GM23338 (cell line): ENCODE measurements at places on chromosomes 12 and 14. TPM values are rescaled to one million over a fixed set of nuclear protein-coding genes. Genes with fewer than 3 reads are reported as not detected.

GRCh38 chr12:79532907-79533288 is 157.9 kb downstream of the PAWR start:
- no peaks in the 10 kb centered on the region for H3K36me3 ChIP-seq
- H3K4me1 ChIP-seq: peaks cover 16% of the 10 kb centered on the region; the same call in 1 of the 2 replicates
- DNase-seq: no peak
- H3K27me3 ChIP-seq: no peaks in the 10 kb centered on the region
- peak overlapping the region; percentile 45; the same call in 1 of the 2 replicates for H3K27ac ChIP-seq

GRCh38 chr12:39441963-39442830 is 723 bp downstream of the KIF21A start:
- peak; percentile 37 for DNase-seq
- peaks cover 25% of the 10 kb centered on the region for H3K27me3 ChIP-seq
- H3K27ac ChIP-seq: no peak overlapping the region

- H3K27me3 ChIP-seq: no peaks in the 10 kb centered on the region
- H3K4me3 ChIP-seq: no peak overlapping the region
- no peak for DNase-seq
- no peak overlapping the region for H3K27ac ChIP-seq
- no peaks in the 10 kb centered on the region for H3K4me1 ChIP-seq
- no peaks in the 10 kb centered on the region; the same call in 1 of the 2 replicates for H3K36me3 ChIP-seq
Measured at GRCh38 chr14:72305561-72305960, 373.3 kb downstream of the RGS6 start.

GRCh38 chr14:24274101-24274543 is 2.7 kb upstream of the RABGGTA start:
- DNase-seq: peak; percentile 21
- no peak overlapping the region; the same call in 1 of the 2 replicates for H3K27ac ChIP-seq
- no peaks in the 10 kb centered on the region for H3K27me3 ChIP-seq
- no peaks in the 10 kb centered on the region for H3K36me3 ChIP-seq
- H3K4me3 ChIP-seq: no peak overlapping the region

DNA sequence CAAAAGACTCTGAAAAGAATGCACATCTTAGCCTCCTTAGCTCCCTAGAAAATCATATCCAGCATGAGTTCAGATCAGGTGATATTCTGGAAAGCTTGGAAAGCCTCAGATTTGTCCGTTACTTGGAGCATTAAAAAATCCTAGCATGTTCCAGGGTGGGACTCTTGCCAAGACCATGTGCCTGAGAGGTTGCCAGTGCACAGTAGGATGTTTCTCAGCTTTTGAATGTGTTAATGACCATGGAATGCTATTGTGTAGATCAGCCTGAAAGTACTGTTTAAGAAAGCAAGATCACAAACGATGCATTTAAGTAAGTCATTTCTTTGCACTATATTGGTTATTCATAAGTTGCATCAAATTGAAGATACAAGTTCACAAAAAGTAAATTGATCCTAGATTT is 230.5 kb downstream of the ETNK1 start:
- H3K27me3 ChIP-seq: no peaks in the 10 kb centered on the region
- DNase-seq: peak; percentile 55
- H3K36me3 ChIP-seq: no peaks in the 10 kb centered on the region
- peaks cover 25% of the 10 kb centered on the region for H3K4me1 ChIP-seq

Gene TSPAN19
- total RNA-seq: 0.50 and 0.80 TPM in 2 replicates

- H3K27ac ChIP-seq: no peak overlapping the region
- no peak overlapping the region for H3K4me3 ChIP-seq
- no peaks in the 10 kb centered on the region for H3K27me3 ChIP-seq
- no peak for DNase-seq
Measured at GRCh38 chr12:109126784-109127183, 10.4 kb downstream of the ACACB start.

- H3K4me3 ChIP-seq: peak overlapping the region; percentile 56
- H3K4me1 ChIP-seq: peaks cover 57% of the 10 kb centered on the region
- no peak overlapping the region for H3K27ac ChIP-seq
- no peaks in the 10 kb centered on the region for H3K36me3 ChIP-seq
- DNase-seq: peak; percentile 79
Measured at GRCh38 chr14:36663404-36664321, 2.0 kb downstream of the PAX9 start.

DNA sequence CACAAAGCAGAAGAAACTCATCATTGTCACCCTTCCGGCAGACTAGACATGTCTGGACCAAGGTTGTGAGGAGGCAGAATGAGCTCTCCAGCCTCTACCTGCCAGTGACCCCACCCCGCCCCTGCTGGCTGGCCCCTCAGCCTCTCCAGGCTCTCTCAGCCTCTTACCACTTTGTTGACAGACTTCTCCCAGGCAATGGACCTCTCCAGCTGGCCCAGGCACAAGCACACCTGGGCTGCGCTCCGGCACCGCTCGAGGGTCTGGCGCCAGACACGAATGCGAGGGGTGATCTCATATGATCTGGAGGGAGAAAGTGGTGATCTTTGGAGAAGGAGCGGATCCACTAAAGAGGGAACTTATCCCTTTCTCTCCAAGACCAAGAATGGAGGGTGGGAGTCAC is 30.3 kb downstream of the BAZ2A start:
- H3K27me3 ChIP-seq: no peaks in the 10 kb centered on the region
- peaks cover 48% of the 10 kb centered on the region for H3K36me3 ChIP-seq
- no peak for DNase-seq
- no peak overlapping the region for H3K4me3 ChIP-seq
- no peak overlapping the region for H3K27ac ChIP-seq

DNA sequence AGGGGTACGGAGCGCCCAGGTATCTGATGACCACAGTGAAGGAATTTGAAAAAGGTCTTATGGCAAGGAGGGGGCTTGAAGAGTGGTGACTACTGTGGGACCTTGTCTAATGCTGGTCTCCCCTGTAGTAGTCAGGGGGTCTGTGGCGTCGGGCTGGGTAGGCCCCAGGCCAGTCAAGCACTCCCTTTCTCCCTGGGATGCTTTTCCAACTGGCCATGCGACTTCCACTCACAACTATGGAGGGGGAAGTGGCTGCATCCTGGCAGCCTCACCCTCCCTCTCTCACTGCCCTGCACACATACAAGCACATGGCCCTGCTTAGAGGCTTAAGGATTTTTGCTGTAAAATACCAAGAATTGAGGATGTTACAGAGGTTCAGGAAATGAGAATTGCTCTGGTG is 4.1 kb downstream of the TSPAN11 start:
- H3K4me1 ChIP-seq: peaks cover 9% of the 10 kb centered on the region
- no peak for DNase-seq
- no peaks in the 10 kb centered on the region; the same call in 1 of the 2 replicates for H3K36me3 ChIP-seq
- no peak overlapping the region for H3K4me3 ChIP-seq
- H3K27me3 ChIP-seq: peaks cover 25% of the 10 kb centered on the region
- H3K27ac ChIP-seq: no peak overlapping the region

GRCh38 chr12:12608557-12608957 is 3.1 kb upstream of the CREBL2 start:
- no peak overlapping the region for H3K4me3 ChIP-seq
- H3K27ac ChIP-seq: no peak overlapping the region
- no peaks in the 10 kb centered on the region for H3K36me3 ChIP-seq

- no peaks in the 10 kb centered on the region for H3K36me3 ChIP-seq
- H3K27me3 ChIP-seq: no peaks in the 10 kb centered on the region
- DNase-seq: no peak
- H3K4me1 ChIP-seq: no peaks in the 10 kb centered on the region
- H3K4me3 ChIP-seq: no peak overlapping the region
Measured at GRCh38 chr12:89977405-89978085, 268.9 kb upstream of the ATP2B1 start.

- no peak overlapping the region for H3K4me3 ChIP-seq
- no peak overlapping the region for H3K27ac ChIP-seq
- no peak for DNase-seq
- no peaks in the 10 kb centered on the region for H3K27me3 ChIP-seq
- H3K4me1 ChIP-seq: peaks cover 3% of the 10 kb centered on the region; the same call in 1 of the 2 replicates
Measured at GRCh38 chr12:71220260-71220659, 62.5 kb upstream of the TSPAN8 start.

Gene OR9K2
- total RNA-seq: 0.14 TPM in 1 of 2 replicates, not detected in the other

DNA sequence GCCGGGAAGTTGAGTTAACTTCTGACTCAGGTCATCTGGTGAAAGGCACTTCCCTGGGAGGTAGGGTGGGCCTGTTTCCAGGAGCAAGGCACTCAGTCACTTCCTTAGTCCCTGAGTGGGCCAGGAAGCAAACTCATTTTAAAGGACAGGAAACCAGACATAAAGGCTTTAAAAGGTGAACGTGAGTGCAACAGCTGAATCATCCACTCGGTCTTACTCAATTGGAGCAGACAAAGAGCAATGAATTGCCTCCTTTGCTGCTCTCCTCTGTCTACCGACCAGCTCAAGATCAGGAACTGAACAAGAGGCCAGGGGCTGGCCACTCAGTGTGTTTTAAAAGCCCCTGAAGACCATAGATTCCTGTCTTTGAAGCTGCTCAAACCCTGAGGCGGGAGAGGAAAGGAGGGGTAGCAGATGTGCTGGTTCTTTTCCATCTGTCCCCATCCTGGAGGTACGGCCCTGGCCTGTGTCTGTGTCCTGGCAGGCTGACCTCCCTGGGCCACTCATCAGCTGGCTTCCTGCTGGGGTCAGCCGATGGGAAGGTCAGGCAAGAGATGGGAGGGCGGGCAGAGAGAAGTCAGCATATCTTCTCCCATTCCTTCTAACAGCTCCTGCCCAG is 148.9 kb downstream of the PPM1H start:
- no peak for DNase-seq
- no peaks in the 10 kb centered on the region for H3K27me3 ChIP-seq
- no peaks in the 10 kb centered on the region for H3K36me3 ChIP-seq
- peaks cover 20% of the 10 kb centered on the region for H3K4me1 ChIP-seq
- H3K4me3 ChIP-seq: no peak overlapping the region

GRCh38 chr12:6938353-6939190 is 5.0 kb upstream of the RNU7-1 start:
- peaks cover 15% of the 10 kb centered on the region; the same call in 1 of the 2 replicates for H3K36me3 ChIP-seq
- H3K27ac ChIP-seq: peak overlapping the region; percentile 97
- DNase-seq: no peak
- no peaks in the 10 kb centered on the region for H3K27me3 ChIP-seq
- H3K4me3 ChIP-seq: peak overlapping the region; percentile 89
- H3K4me1 ChIP-seq: peaks cover 13% of the 10 kb centered on the region

Gene ZDHHC22
- 29.3 and 32.1 TPM in 2 replicates for total RNA-seq

DNA sequence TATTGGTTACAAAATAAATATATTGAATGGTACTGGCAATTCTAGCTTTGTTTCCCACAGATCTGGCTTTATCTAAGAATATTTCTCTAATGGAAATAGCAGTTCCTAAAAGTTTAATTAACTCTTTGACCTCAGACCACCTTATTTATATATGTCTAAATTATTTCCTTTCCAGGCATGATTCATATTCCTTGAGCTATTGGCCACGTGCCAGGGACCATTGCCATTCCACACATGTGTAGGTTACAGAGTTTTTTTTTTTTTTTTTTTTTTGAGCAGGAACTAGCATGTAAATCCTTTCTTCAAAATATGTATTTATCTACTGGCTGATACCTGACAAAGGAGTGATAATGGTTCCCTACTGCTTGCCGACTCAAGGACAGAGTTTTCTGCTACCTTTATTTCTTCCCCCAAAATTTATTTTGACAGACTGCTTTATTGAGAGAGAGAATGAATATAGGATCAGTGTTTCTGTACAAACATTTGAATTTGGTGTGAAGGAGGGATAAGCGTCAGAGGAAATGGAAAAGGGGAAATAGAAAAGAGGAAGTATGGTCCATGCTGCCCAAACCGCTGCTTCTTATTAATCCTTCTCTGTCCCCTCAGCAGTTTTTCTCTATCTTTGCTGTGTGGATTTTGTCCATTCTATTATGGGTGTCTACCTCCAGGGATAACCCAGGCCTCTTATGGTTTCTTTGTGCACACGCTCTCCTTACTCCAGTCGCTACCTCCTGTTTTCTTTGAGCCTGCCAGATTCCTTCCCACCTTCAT is 36.4 kb downstream of the PDE3A start:
- peak overlapping the region; percentile 61 for H3K27ac ChIP-seq
- H3K4me1 ChIP-seq: peaks cover 53% of the 10 kb centered on the region
- H3K36me3 ChIP-seq: no peaks in the 10 kb centered on the region

Gene JPH4
- total RNA-seq: 28.5 and 29.9 TPM in 2 replicates

Gene TEX52
- total RNA-seq: not detected in 2 replicates

- H3K4me1 ChIP-seq: no peaks in the 10 kb centered on the region
- no peak overlapping the region for H3K27ac ChIP-seq
- H3K4me3 ChIP-seq: no peak overlapping the region
- no peak for DNase-seq
Measured at GRCh38 chr12:96466939-96467751, 22.2 kb upstream of the CFAP54 start.

- DNase-seq: no peak
- H3K27me3 ChIP-seq: no peaks in the 10 kb centered on the region
- no peaks in the 10 kb centered on the region for H3K4me1 ChIP-seq
- H3K36me3 ChIP-seq: no peaks in the 10 kb centered on the region
Measured at GRCh38 chr14:97602438-97603117, 805.4 kb downstream of the VRK1 start.

DNA sequence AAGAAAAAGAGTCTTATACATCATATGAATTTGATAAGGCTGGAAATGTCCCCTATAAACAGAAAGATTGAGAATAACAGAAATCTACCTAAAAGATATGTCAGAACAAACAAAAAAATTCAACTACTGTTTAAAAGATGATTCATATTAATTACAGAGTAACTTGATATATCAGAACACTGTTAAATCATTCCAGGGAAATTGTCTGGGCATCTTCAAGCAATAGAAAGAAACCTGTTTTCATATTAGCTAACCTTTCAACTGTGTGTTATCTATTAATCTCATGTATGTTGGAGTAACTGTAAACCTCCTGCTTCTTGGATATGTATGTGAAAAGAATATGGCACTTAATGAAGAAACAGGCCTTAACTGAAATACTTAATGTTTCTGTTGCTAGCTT is 96.7 kb downstream of the NUBPL start:
- H3K4me3 ChIP-seq: no peak overlapping the region
- no peaks in the 10 kb centered on the region for H3K4me1 ChIP-seq
- DNase-seq: no peak

- no peak overlapping the region; the same call in 1 of the 2 replicates for H3K27ac ChIP-seq
- H3K4me1 ChIP-seq: peaks cover 12% of the 10 kb centered on the region; the same call in 1 of the 2 replicates
- H3K4me3 ChIP-seq: no peak overlapping the region
- no peaks in the 10 kb centered on the region for H3K27me3 ChIP-seq
- peaks cover 19% of the 10 kb centered on the region; the same call in 1 of the 2 replicates for H3K36me3 ChIP-seq
Measured at GRCh38 chr14:52856139-52856538, 64.7 kb upstream of the GNPNAT1 start.

GRCh38 chr14:69321601-69322330 is 61.8 kb downstream of the GALNT16 start:
- H3K4me1 ChIP-seq: peaks cover 5% of the 10 kb centered on the region
- no peaks in the 10 kb centered on the region for H3K36me3 ChIP-seq
- H3K4me3 ChIP-seq: no peak overlapping the region
- no peak for DNase-seq
- H3K27ac ChIP-seq: no peak overlapping the region
- no peaks in the 10 kb centered on the region for H3K27me3 ChIP-seq

Gene PLCZ1
- not detected in 2 replicates for total RNA-seq

DNA sequence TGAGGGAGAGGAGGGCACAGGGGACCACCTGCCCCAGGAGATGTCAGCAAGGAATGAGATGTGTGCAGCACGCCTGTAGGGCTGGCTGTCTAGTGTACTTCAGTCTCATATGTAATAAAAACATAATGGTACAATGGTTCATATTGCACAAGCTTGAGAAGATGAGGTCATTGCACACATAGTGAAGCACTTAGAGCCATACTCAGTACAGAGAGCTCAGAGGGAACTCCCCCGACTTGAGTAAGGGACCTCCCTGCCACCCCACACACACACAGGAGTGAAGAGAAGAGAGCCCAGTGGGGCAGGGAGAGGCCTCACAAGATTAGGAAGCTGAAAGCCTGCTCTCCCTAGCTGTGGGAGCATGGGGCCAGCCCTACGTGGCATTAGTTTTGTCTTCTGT is 61.5 kb downstream of the SLC6A12 start:
- no peaks in the 10 kb centered on the region; the same call in 1 of the 2 replicates for H3K4me1 ChIP-seq
- no peaks in the 10 kb centered on the region for H3K27me3 ChIP-seq
